ENCODE measurements at places on chromosomes 7 and 10.

DNA sequence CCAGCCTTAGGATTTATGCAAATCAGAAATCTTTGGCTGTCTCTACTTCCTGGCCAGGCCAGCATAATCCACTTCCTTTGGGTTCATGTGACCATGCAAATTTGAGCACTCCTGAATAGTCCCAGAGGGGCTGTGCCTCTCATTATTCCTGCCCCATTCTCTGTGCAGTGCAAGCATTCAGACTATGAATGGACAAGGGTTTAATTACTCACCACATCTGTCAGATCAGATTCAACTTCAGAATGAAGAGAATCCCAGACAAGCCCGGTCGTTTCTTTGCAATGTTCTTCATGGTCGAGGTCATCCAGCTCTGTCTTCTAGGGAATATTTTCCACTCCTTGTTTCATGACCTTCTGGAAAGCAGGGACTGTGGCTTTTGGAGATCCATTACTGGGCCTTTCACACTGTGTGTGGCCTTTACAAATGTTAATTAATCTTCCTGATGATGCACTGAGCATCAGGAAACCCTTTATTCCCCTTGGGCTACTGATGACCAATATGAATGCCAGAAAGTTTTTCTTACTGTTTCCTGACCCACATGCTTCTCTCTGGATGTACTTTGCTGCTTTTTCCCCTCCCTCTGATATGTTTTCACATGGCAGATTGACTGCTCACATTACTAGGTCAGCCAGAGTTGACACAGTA, 217.6 kb upstream of the TCF7L2 start:
- DNase-seq = no peak
- H3K4me3 ChIP-seq = no peak overlapping the region
- H3K4me1 ChIP-seq = peaks cover 10% of the 10 kb centered on the region
- H3K27me3 ChIP-seq = no peaks in the 10 kb centered on the region
- H3K36me3 ChIP-seq = no peaks in the 10 kb centered on the region

DNA sequence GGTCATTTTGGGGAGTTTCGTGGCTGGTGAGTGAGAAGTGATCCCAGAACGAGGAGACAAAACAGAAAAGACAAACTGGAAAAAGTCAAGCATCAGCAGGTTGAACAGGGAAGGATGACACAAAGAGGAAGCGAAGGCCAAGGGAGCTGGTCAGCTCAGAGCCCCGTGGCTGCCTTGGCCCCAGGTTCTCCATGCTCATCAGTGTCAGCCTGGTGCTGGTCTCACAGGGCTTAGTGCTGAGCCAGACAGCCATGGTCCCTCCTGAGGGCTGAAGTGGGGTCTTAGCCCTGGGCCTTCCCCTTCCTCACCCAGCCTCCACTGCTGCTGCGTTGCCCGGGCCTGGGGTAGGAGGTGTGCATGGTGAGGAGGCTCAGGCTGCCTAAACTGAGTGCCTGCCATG, 183.6 kb downstream of the PFKFB3 start:
- no peak overlapping the region for H3K27ac ChIP-seq
- no peaks in the 10 kb centered on the region for H3K36me3 ChIP-seq
- no peaks in the 10 kb centered on the region for H3K4me1 ChIP-seq
- H3K4me3 ChIP-seq = no peak overlapping the region
- no peak for DNase-seq

- H3K36me3 ChIP-seq = no peaks in the 10 kb centered on the region
- no peaks in the 10 kb centered on the region for H3K4me1 ChIP-seq
- DNase-seq = no peak
Measured at GRCh38 chr10:81280497-81281479, 594.2 kb upstream of the NRG3 start.

DNA sequence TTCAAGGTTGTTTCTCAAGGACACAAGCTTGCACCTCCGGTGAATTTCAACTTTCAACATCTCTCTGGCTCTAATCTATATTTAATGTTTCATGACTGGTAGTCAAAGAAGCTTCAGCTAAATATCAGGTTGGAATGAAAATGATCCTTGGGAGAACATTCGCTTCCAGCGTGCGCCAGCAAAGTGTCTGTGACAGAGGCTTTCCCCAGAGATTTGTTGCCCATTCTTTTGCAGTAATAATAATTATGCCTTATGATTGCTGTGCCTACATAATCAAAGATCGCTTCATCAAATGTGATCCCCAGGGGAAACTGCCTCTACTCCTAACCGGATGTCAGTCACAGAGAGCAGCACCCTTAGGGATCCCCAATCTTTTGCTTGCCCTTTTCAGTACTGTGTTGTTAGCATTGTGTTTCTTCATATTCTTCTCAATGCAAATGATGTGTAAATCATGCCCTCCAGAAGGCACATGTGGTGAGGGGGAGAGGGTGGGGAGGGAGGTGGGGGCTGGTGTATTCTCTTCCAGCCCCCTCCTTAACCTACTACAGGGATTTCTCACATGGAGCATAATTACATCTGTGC, 30.5 kb downstream of the FZD1 start:
- H3K4me1 ChIP-seq = no peaks in the 10 kb centered on the region
- H3K27ac ChIP-seq = no peak overlapping the region
- no peak overlapping the region for H3K4me3 ChIP-seq
- DNase-seq = no peak

DNA sequence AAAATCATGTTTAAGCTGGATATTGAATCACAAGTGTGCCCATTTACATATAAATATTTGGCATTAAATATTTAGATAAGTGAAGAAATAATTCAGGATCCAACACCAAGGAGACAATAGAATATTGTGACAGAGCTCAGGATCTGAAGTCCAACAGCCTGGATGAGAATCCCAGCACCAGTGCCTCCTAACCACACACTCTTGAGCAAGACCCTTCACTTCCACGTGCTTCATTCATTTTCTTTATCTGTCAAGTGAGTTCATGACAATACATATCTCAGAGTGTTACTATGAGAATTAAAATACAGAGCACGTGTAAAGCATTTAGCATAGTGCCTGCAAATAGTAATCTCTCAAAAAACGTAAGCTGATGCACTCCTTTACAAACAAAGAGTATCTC, 78.4 kb upstream of the IKZF1 start:
- H3K4me3 ChIP-seq = no peak overlapping the region
- DNase-seq = no peak
- no peaks in the 10 kb centered on the region for H3K36me3 ChIP-seq
- H3K4me1 ChIP-seq = no peaks in the 10 kb centered on the region

- no peaks in the 10 kb centered on the region for H3K4me1 ChIP-seq
- H3K27ac ChIP-seq = no peak overlapping the region
- H3K36me3 ChIP-seq = no peaks in the 10 kb centered on the region
- no peaks in the 10 kb centered on the region for H3K27me3 ChIP-seq
Measured at GRCh38 chr7:75614401-75614800, 122.3 kb downstream of the SPDYE5 start.

DNA sequence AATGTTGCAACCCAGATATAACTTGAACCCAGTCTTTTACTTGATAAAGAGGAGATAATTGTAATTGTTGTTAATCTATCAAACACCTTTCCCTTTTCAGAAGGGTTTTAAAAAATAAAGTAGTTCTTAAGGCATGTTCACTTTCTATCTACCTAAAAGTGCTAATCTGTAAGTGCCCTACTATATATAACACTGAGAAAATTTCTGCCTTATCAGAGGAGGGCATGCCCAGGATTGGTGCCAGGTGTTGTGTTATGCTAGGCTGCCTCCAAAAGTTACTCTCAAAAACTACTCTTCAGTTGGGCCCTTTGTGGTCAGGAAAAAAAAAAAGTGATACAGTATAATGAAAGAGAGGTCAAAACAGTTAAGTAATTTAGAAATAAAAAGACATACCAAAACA, 36.3 kb downstream of the SMNDC1 start:
- no peak overlapping the region for H3K4me3 ChIP-seq
- DNase-seq = no peak
- H3K36me3 ChIP-seq = no peaks in the 10 kb centered on the region
- H3K4me1 ChIP-seq = peaks cover 3% of the 10 kb centered on the region

- H3K36me3 ChIP-seq = peaks cover 88% of the 10 kb centered on the region
- peak overlapping the region; percentile 71 for H3K4me3 ChIP-seq
Measured at GRCh38 chr10:3780771-3781467, 4.1 kb downstream of the KLF6 start.

DNA sequence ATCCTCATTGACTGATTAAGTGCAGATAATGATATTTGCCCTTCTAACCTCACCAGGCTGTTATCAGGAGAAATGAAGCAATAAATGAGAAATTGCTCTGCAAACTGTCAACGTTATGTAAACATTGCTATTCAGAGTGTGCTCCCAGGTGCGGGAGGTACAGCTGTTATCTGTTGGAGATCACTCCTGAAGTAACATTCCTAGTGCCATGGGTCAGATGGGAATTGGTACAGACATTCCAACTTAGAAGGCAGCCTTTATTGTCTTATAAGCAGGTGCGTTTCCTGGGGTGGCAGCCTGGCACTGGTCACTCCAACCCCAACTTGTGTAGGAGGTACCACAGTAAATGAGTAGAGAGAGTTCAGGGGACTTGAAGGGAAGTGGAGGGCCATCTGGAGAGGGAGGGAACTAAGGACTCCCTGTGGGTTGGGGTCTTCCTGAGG, 36.8 kb downstream of the HK1 start:
- H3K27ac ChIP-seq = no peak overlapping the region
- H3K4me1 ChIP-seq = peaks cover 19% of the 10 kb centered on the region
- no peaks in the 10 kb centered on the region for H3K36me3 ChIP-seq

DNA sequence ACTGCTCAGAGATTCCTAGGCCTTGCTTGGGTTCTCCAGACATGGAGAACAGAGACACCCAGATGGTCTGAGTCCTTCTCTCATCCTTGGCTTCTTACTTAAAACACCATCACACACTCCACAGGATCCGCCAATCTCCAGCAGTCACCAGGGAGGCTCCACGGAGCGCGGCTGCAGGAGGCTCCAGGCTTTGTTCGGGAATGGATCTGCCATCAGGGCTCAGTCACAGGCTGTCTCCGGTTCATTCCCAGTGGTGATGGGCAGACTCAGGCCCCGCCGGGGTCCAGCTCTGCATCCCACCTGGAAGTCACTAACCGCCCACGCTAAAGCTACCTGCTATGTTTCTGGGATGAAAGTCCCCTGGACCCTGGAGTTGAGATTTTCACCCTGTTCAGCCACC, 312.9 kb downstream of the TCERG1L start:
- no peak overlapping the region for H3K27ac ChIP-seq
- H3K4me1 ChIP-seq = no peaks in the 10 kb centered on the region
- no peak overlapping the region for H3K4me3 ChIP-seq

DNA sequence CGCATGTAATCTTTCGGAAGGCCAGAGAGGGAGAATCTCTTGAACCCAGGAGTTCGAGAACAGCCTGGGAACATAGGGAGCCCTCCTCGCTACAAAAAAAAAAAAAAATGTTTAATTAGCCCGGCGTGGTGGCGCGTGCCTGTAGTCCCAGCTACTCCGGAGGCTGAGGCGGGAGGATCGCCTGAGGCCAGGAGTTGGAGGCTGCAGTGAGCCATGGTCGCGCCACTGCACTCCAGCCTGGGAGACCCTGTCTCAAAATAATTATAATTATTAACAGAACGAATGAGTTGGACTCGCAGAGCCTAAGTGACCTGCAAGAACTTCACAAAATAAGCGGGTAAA, 794 bp downstream of the PCGF6 start:
- peak overlapping the region; percentile 51 for H3K4me3 ChIP-seq
- peak overlapping the region; percentile 52 for H3K27ac ChIP-seq
- H3K4me1 ChIP-seq = no peaks in the 10 kb centered on the region
- peaks cover 41% of the 10 kb centered on the region for H3K36me3 ChIP-seq

GRCh38 chr10:113683300-113683699, 3.6 kb downstream of the CASP7 start:
- no peak overlapping the region for H3K27ac ChIP-seq
- H3K4me1 ChIP-seq = no peaks in the 10 kb centered on the region
- no peak for DNase-seq
- no peak overlapping the region for H3K4me3 ChIP-seq
- H3K36me3 ChIP-seq = peaks cover 16% of the 10 kb centered on the region
- no peaks in the 10 kb centered on the region for H3K27me3 ChIP-seq

- H3K27ac ChIP-seq = no peak overlapping the region
- no peak overlapping the region for H3K4me3 ChIP-seq
- H3K4me1 ChIP-seq = no peaks in the 10 kb centered on the region
- no peaks in the 10 kb centered on the region for H3K27me3 ChIP-seq
- no peak for DNase-seq
- no peaks in the 10 kb centered on the region for H3K36me3 ChIP-seq
Measured at GRCh38 chr10:16787361-16787791, 29.8 kb downstream of the RSU1 start.

- H3K4me1 ChIP-seq = no peaks in the 10 kb centered on the region
- no peaks in the 10 kb centered on the region for H3K36me3 ChIP-seq
- no peaks in the 10 kb centered on the region for H3K27me3 ChIP-seq
- DNase-seq = no peak
- H3K4me3 ChIP-seq = no peak overlapping the region
Measured at GRCh38 chr7:73909051-73909941, 48.3 kb downstream of the TMEM270 start.

DNA sequence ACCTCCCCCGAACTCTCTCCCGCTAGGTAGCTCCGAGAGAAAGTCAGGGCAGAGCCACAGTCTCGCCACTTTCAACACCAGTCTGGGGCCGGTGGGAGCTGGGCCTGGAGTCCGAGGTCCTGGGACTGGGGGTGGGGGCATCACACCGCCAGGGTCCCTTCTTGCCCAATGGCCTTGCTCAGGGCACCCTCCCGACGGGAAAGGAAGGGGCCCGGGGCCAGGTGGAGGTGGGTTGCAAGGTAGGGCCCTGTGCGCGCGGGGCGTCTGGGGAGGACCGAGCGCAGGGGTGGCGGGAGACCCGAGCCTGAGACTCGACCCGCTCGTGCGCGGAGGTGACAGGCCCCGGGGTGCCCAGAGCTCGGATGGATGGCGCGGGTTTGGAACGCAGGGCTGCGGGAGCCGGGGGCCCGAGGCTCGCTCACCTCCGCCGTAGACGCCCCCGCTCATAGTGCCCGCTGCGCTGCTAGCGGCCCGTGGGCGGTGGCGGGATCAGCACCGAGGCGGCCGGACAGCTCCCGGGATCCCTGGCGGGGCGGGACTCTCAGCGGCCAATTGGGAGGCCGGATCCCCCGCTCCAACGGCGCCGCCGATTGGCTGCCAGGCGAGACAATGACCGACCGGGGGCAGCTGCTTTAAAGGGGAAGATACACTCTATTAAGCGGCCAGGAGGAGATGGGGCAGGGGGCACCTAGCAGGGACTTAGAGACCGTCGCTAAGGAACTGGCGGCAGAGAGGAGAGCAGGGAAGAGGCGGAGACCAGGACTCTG, at the start of gene ACTL6B:
ACTL6B (minus strand) TSS at position 541 of the 767 bp plus-strand sequence; CDS start at position 447, 94 bp downstream.
- no peak within 1 kb of the TSS for H3K4me3 ChIP-seq
- peaks cover 29% of the 10 kb centered on the region for H3K27me3 ChIP-seq

GRCh38 chr7:135151132-135151531, 3.3 kb downstream of the TMEM140 start:
- no peak overlapping the region for H3K4me3 ChIP-seq
- DNase-seq = no peak
- no peaks in the 10 kb centered on the region for H3K36me3 ChIP-seq
- H3K27me3 ChIP-seq = no peaks in the 10 kb centered on the region
- no peak overlapping the region for H3K27ac ChIP-seq

- no peaks in the 10 kb centered on the region for H3K27me3 ChIP-seq
- DNase-seq = no peak
- no peaks in the 10 kb centered on the region for H3K4me1 ChIP-seq
- H3K36me3 ChIP-seq = no peaks in the 10 kb centered on the region
- H3K4me3 ChIP-seq = no peak overlapping the region
Measured at GRCh38 chr10:93973748-93974445, 19.8 kb upstream of the PLCE1 start.

- no peak overlapping the region for H3K4me3 ChIP-seq
- no peaks in the 10 kb centered on the region for H3K27me3 ChIP-seq
- no peak overlapping the region for H3K27ac ChIP-seq
- H3K36me3 ChIP-seq = no peaks in the 10 kb centered on the region
- H3K4me1 ChIP-seq = no peaks in the 10 kb centered on the region
Measured at GRCh38 chr10:42972946-42973345, 103.9 kb upstream of the RET start.
